ENCODE measurements at places on chromosomes 12 and 14.

DNA sequence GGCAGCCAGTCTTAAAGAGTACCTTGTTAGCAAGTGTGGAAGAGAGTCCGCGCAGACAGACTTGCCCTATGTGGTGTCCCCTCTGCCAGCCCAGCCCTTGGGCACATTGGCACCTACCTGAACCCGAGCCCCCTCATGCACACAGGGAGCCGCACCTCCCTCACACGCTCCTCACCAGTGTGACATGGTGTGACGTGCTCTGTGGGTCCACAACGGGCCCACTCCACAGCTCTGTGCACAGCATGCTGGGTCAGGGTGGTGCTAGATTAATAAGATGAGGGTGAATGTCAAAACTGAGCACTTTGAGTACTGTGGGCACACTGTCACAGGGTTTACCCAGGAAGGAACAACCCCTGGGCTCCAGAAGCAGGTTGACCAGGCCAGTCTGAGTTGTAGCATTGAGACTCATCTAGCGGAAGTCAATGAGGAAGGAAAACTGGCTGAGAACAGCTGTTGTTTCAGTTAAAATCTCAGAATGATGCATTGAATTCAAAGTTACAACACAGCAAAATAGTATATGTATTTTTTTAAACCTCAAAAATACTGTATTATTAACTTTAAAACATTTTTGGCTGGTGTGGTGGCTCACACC lies 53.4 kb upstream of the AMN start:
- DNase-seq = no peak

- DNase-seq = no peak
Observed at GRCh38 chr14:61190341-61190740, 90.8 kb downstream of the TMEM30B start.

DNA sequence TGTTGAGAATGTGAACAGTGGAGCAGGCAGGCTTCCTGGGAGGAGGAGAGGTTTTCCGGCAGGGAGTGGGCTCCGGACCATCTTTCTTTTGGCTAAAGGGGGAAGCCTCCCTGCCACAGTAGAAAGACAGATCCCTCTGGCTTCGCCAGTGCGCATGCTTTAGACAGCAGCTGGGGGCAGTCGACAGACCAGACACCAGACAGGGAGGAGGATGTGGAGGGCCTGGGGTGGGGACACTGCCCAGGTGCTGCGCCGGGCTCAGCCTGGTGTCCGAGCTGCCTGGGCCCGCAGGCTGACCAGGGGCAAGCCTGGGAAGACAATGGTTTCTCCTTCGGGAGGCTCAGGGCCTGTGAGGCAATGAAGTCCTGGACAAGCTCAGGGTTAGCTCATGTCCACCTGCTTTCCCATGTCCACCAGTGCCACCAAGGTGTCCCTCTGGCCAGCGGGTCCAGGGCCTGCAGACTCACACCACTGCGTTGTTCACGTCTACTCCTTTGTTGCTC lies 67.3 kb downstream of the PRIMA1 start:
- DNase-seq = no peak

GRCh38 chr12:30823764-30824163 lies 69.0 kb upstream of the CAPRIN2 start:
- no peak for DNase-seq

DNA sequence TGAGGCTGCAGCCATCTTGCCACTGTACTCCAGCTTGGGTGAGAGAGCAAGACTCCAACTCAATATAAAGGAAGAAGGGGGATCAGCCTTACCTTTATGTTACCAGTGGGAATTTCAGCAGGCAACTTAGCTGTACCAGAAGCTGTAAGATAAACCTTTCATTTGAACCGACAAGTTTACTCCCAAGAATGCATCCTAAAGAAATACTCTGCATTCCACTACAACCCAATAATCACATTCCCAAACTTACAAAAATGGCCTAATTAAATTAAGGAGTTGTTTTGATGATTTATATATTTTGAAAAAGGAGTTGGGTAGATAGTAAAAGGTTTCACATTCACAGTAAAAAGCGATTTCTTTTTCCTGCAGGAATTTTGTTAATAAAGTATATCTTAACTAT lies 241.4 kb downstream of the TTC8 start:
- DNase-seq = no peak

GRCh38 chr12:132432721-132433577 lies 57.0 kb upstream of the FBRSL1 start:
- no peak for DNase-seq

DNA sequence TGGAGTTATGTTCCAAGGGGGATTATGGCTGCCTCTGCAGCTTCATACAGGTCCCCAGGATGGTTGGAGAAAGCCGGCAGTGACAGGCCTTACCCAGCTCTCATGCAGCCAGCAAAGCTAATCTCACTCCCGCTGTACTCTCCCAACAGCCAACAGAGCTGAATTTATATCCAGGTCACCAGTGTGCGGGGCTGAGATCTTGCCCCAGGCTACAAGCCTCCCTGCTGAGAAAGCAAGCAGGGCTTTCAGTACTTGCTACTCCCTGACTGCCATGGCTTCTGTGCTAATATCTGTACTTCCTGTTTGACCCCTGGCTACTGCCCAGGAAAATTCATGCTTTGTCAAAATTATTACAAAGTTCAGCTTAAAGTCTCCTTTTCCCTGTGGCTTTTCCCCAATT lies 92.9 kb downstream of the ATP23 start:
- DNase-seq = no peak

DNA sequence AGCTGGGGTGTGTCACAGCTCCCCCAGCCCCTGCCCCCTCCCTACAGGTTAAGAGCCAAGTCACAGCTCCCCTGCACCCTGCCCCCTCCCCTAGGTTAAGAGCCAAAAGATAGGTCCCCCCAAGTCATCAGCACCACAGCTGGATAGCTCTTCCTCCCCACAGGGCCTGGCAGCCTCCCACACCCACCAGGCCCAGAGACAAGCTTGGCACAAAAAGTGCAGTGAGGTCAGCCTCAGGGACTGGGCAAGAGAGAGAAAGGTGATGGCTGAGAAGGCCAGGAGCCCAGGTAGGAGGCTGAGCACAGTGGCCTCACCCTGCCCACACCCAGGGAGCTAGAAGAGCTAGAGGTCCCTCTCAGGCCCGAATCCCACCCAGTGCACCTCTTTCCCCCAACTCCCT lies 8.7 kb downstream of the ITGA7 start:
- DNase-seq = no peak

- no peak for DNase-seq
Observed at GRCh38 chr12:69500631-69501030, 30.4 kb downstream of the FRS2 start.

GRCh38 chr14:101445278-101445677 lies 116.0 kb upstream of the DIO3 start:
- DNase-seq = no peak

GRCh38 chr12:132872073-132872855 lies 15.1 kb downstream of the CHFR start:
- no peak for DNase-seq

DNA sequence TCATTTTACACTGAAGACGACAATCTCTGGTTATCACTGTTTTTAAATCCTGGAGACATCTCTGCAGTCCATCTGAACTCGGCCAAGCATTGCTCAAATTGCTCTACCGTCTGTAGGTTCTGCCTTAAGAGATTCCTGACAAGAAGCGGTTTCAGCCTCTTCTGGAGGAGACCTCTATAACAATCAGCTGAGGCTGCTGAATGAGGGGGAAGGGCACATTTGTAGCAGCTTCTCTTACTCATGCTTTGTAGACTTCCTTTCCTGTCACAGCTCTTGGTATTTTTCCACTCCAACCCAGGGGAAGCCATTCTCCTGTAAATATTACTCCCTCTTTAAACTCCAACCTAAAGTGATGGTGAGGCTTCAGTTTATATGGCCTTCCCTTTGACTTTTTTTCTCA lies 3.0 kb downstream of the ARG2 start:
- no peak for DNase-seq

- DNase-seq = no peak
Observed at GRCh38 chr12:79563021-79563740, 127.6 kb downstream of the PAWR start.

DNA sequence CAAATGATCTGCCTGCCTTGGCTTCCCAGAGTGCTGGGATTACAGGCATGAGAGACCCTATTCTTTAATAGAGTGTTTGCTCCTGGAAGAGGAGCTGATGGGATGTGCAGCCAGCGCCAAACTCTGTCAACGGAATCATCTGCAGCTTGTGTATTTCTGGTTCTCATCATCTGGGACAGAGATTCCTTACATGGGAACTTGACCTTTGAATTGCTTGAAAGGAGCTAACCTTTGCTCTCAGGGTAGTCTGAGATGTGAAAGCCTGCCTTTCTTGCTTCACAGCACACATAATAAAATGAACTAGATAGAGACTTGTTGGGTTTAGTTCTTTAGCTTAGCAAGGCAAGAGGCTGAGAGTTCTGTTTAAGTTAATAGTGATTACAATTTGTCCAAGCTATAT lies 120.0 kb downstream of the OTOGL start:
- no peak for DNase-seq

DNA sequence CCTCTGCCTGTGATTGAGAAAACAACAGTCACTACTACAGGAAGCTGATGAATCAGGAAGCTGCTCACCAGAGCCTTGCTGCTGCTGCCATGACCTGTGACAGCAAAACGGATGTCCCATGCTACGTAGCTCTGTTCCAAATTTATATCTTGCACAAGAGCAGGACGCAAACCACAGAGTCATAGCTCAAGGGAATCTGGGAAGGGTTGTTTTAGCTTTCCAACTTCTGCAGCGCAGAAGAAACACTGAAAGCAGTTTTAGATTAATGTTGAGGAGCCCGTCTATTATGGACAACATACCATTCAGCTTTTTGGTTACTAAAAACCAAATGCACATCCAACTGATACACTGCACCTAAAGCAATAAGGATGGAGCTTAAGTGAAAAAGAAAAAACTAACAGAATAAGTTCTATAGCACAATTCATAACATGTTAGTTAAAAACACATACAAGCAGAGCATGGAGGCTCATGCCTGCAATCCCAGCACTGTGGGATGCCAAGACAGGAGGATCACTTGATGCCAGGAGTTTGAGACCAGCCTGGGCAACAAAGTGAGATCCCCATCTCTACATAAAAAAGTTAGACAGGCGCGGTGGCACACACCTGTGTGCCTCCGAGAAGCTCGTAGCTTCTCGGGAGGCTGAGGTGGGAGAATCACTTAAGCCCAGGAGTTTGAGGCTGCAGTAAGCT lies 1.7 kb upstream of the ANKRD33 start:
- DNase-seq = no peak

- no peak for DNase-seq
Observed at GRCh38 chr14:94342334-94342934, 19.3 kb upstream of the SERPINA6 start.

- DNase-seq = no peak
Observed at GRCh38 chr12:107736914-107737313, 24.0 kb downstream of the PRDM4 start.

GRCh38 chr12:84507956-84508850 lies 404.4 kb downstream of the SLC6A15 start:
- no peak for DNase-seq

DNA sequence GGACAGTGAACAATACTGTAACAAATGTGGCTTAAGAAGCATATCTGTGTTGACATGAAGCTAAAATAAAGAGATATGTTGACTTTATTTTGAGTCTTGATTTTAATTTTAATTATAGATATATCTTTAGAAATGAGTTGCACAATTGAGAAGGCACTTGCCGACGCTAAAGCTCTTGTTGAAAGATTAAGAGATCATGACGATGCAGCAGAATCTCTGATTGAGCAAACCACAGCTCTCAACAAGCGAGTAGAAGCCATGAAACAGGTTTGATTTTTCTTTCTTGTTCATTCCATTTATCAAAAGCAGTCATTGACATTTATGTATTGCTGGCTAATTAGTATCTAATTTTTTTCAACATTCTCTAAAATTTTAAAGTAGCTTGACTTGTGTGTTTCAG lies 15.8 kb downstream of the FGFR1OP2 start:
- DNase-seq = no peak

- DNase-seq = no peak
Observed at GRCh38 chr12:120734210-120734609, 8.6 kb downstream of the ACADS start.

- DNase-seq = no peak
Observed at GRCh38 chr12:66066137-66066928, 64.2 kb downstream of the LLPH start.

DNA sequence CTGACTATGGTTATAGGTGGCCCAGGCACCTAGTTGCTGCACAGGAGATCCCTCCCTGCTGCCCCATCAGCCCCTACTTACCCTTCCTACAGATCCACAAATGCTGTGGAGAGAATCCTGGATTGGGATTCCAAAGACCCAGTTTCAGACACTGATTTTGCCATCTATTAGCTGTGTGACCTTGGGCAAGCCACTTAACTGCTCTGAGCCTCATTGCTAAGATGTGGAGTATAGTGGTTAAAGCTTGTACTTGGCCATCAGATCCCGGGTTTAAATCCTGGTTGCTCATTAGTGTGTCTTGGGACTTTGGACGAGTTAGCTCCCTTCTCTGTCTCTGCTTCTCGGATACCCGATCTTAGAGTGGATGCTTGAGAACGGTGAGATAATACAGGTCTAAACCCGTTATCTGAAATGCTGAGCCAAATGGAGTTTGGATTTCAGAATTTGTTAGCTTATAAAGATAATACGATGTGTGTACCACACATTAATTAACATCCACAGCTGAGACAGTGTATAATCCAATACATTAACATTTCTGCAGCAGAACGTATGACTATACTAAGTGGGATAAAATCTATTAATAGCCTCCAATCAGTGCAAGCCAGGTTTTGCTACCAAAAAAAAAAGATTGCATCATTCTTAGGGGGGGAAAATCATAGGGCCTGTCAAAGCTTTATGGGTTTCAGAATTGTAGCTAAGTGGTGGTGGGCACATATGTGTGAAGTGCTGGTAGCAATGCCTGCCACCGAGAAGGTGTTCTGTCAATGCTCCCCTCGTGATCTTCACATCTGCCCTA lies 16.0 kb downstream of the PROX2 start:
- no peak for DNase-seq

- DNase-seq = no peak
Observed at GRCh38 chr14:60179431-60179869, 14.3 kb upstream of the DHRS7 start.

DNA sequence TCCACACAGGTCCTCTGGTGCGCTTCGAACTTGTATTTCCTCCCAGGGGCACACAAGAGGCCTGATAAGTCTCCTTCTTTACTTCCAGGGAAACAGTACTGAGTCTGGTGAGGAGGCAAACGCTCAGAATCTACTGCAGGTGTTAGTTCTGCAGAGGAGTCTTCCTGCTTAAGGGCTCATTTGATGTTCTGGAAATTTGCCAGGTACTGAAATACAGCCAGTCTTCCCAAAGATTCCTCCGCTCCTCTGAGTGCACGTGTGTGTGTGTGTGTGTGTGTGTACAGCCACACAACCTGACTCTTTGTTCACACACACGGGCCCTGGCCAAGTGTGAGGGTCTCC lies 92.0 kb downstream of the FBXL14 start:
- no peak for DNase-seq

GRCh38 chr12:20039562-20039961 lies 328.8 kb upstream of the PDE3A start:
- no peak for DNase-seq

DNA sequence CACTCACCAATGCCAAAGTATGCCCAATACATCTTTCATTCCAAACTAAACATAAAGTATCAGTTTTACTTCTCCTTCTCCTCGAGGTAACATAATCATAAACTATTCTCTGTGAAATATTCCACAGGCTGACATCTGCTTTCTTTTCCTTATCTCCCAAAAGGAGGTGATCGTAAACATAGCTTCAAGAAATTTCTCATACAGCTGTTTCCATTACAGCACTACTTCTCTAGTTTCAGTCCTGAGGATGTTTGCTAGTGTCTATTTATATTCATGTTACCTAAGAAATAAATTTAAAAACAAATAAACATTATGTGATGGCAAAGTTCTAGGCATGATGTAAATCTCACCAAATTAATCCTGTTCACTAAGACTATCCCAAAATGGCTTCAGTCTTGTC lies 90.1 kb upstream of the CPSF6 start:
- no peak for DNase-seq

- no peak for DNase-seq
Observed at GRCh38 chr14:64841121-64841651, 38.5 kb downstream of the SPTB start.
